Activated T-cell treated with anti-CD3 and anti-CD28 coated beads, Interleukin-2, amount 50 U/mL, for 72 hours (primary cell): ENCODE measurements at places on chromosomes 5 and 9. TPM values are rescaled to one million over a fixed set of nuclear protein-coding genes. Genes with fewer than 3 reads are reported as not detected.

The CCL21 gene
- total RNA-seq, result not detected

The ARID3C gene
- 0.16 TPM for total RNA-seq

The CDO1 gene
- 0.50 TPM for total RNA-seq

The SERF1A gene
- 14.1 TPM for total RNA-seq

The FAM153A gene
- 6.9 TPM for total RNA-seq

The SLC46A2 gene
- not detected for total RNA-seq

The TAF9 gene
- total RNA-seq, result 78.4 TPM

GRCh38 chr5:21164425-21164824 lies 1176.4 kb upstream of the CDH18 start:
- no peak overlapping the region for H3K4me3 ChIP-seq
- DNase-seq, result no peak
- H3K4me1 ChIP-seq, result no peaks in the 10 kb centered on the region
- H3K27me3 ChIP-seq, result no peaks in the 10 kb centered on the region

DNA sequence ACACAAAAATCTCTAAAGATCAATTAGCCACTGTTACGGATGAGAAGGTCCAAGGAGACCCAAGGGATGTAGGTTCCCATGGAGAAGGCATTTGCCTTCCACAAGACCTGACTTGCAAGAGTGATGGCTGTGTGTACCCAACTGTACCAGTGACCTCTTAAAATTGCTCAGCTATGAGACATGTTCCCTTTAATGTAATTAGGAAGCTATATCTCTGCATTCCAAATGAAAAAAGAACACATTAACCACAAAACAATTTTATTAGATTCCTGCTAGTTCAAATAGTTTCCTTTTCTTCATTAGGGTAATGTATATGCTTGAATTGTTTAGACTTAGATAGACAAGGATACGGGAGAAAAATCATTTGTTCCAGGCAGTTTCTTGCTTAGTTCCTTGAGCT lies 3.3 kb downstream of the OR2Y1 start:
- H3K27ac ChIP-seq, result no peak overlapping the region
- no peak for DNase-seq
- H3K4me3 ChIP-seq, result no peak overlapping the region
- H3K27me3 ChIP-seq, result peaks cover 29% of the 10 kb centered on the region
- H3K4me1 ChIP-seq, result peaks cover 5% of the 10 kb centered on the region

DNA sequence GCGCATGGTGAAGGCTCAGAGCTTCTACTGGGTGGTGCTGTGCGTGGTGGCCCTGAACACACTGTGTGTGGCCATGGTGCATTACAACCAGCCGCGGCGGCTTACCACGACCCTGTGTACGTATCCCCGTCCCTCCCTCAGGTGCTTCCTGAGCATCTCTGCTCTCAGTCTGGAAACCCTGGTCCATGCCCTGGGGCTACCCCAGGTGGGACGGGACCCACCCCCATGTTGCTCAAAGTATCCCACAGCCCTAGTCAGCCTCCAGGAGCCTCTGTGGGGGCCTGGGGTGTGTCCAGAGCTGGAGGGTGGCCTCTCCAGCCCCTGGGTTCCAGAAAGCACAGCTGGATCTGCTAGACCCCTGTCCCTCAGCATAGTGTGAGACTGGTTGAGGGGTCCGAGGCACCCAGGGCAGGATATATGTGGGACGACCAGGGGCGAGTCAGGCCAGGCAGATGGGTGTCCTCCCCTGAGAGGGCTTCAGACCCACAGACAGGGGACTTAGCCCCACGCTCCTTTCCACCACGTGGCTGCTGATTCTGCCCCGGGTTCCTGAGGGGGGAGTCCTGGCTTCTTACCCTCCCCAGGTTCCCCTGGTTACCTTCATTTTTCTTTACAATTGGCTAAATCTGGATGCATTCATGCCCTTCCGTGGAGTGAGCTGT lies 94.0 kb downstream of the CACNA1B start:
- H3K4me1 ChIP-seq, result no peaks in the 10 kb centered on the region
- H3K27ac ChIP-seq, result no peak overlapping the region
- no peak for DNase-seq
- H3K27me3 ChIP-seq, result peaks cover 6% of the 10 kb centered on the region

- no peaks in the 10 kb centered on the region for H3K36me3 ChIP-seq
- DNase-seq, result no peak
- H3K27me3 ChIP-seq, result no peaks in the 10 kb centered on the region
- H3K4me1 ChIP-seq, result no peaks in the 10 kb centered on the region
- no peak overlapping the region for H3K27ac ChIP-seq
- H3K4me3 ChIP-seq, result no peak overlapping the region
Measured at GRCh38 chr9:17742067-17742466, 163.2 kb downstream of the SH3GL2 start.

DNA sequence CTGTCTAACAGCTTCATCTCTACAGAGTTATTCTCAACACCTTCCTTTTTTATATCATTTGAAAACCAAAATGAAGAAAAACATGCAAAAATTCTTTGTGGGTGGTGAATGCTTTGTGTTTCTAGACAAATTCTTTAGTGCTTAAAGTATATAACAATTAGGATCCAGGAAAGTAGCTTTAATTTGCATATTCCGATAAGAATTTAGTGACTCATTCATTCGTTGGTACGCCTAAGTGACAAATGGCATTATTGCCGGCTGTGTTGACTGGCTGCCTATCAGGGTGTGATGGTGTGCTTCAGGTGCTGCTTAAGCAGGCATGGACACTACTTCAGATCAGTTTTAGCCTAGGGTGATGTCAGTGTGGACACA lies 35.2 kb downstream of the LMNB1 start:
- peaks cover 58% of the 10 kb centered on the region for H3K4me1 ChIP-seq
- peak; percentile 17 for DNase-seq
- peak overlapping the region; percentile 94 for H3K4me3 ChIP-seq
- peaks cover 57% of the 10 kb centered on the region for H3K36me3 ChIP-seq
- H3K27me3 ChIP-seq, result no peaks in the 10 kb centered on the region

- no peaks in the 10 kb centered on the region for H3K4me1 ChIP-seq
- no peak for DNase-seq
- H3K4me3 ChIP-seq, result no peak overlapping the region
- H3K36me3 ChIP-seq, result no peaks in the 10 kb centered on the region
- H3K27me3 ChIP-seq, result no peaks in the 10 kb centered on the region
- no peak overlapping the region for H3K27ac ChIP-seq
Measured at GRCh38 chr9:116318468-116319374, 165.1 kb downstream of the PAPPA start.

DNA sequence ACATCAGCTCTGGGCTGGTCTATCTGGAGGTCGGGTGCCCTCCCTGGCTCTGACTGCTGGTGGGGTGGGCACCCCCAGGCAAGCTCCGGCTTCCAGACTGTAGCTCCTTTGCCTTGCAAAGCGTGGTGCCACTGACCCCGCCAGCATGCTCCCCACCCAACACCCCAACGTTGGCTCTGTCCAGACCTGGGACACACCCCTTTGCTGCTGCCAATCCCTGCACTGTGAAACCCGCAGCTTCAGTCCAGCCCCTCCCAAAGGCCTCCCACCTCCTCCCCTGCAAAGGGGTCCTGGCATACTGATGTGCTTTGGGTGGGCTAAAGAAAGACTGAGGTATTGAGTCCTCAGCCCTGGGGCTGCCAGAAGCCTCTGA lies 3.9 kb downstream of the UNC5A start:
- H3K4me3 ChIP-seq, result no peak overlapping the region
- H3K36me3 ChIP-seq, result no peaks in the 10 kb centered on the region
- H3K4me1 ChIP-seq, result peaks cover 22% of the 10 kb centered on the region
- peaks cover 72% of the 10 kb centered on the region for H3K27me3 ChIP-seq
- no peak overlapping the region for H3K27ac ChIP-seq

DNA sequence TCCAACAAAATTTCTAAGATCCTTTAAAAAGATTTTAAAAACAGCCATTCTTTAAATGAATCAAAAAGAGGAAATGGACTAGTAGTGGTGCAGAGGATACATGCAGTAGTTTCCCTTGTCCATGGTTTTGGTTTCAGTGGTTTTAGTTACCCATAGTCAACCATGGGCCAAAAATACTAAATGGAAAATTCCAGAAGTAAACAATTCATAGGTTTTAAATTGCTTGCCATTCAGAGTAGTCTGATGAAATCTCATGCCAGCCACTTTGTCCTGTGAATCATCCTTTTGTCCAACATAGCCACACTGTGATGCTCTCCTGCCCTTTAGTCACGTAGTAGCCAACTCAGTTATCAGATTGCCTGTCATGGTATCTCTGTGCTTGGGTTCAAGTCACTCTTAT lies 286.1 kb downstream of the ANXA1 start:
- H3K4me3 ChIP-seq, result no peak overlapping the region
- H3K27me3 ChIP-seq, result no peaks in the 10 kb centered on the region
- H3K4me1 ChIP-seq, result no peaks in the 10 kb centered on the region
- no peaks in the 10 kb centered on the region for H3K36me3 ChIP-seq
- no peak overlapping the region for H3K27ac ChIP-seq

GRCh38 chr9:14433351-14434157 lies 119.6 kb upstream of the NFIB start:
- DNase-seq, result no peak
- peaks cover 12% of the 10 kb centered on the region for H3K27me3 ChIP-seq
- H3K27ac ChIP-seq, result no peak overlapping the region
- H3K4me1 ChIP-seq, result no peaks in the 10 kb centered on the region

DNA sequence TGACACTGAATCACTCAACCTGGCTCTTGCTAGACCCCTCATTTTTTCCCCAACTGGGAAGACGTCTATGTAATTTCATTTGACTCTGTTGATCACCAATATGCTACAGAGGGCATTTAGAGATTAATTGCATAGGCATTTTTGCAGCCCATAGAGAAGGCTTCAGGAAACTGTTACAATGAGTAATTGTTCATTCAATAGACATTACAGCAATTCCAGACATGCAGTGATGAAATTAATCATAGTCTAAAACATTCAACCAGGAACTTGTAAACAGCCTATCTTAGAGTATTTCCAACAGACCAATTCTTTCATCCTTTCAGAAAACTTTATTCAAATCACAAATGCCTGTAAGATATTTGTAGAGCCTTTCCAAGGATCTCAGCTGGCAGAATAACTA lies 122.3 kb downstream of the MARCHF11 start:
- no peak for DNase-seq
- no peak overlapping the region for H3K27ac ChIP-seq
- no peaks in the 10 kb centered on the region for H3K4me1 ChIP-seq
- H3K27me3 ChIP-seq, result no peaks in the 10 kb centered on the region

- no peak overlapping the region for H3K27ac ChIP-seq
- peaks cover 41% of the 10 kb centered on the region for H3K4me1 ChIP-seq
- H3K4me3 ChIP-seq, result no peak overlapping the region
- DNase-seq, result no peak
Measured at GRCh38 chr5:32421075-32421474, 23.5 kb downstream of the ZFR start.

DNA sequence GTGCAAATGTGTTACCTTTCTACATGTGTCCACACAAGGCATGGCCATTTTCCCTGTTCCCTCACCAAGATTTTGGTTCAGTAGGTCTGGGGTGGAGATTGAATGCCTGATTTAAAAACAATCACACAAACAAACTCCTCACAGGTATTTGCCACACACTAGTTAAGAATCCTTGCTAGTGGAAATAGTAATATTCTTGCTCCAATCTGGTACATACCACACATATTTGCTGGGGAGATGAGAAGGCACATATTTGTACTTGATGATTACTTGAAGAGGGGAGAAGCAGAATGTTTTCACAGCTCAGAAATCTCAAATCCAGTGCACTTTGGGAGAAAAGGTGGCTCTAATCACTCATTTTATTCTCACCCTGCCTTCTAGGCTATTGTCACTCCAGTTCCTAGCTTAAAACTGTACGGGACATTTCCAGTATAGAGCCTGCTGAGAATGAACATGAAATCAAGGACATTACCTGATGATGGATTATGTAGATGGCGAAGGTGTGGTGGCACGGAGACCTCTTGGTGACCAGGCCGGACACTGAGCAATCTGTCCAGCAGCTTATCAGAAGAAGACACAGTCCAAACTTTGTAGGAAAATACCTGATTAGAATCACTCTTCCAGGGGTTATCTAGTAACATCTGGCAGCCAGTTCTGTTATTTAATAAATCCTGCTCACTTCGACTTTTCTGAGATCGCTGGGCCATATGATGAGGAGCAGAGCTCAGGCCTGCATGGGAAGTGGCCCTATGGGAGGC lies 116.1 kb upstream of the IL6ST start:
- H3K4me1 ChIP-seq, result peaks cover 37% of the 10 kb centered on the region
- H3K27me3 ChIP-seq, result no peaks in the 10 kb centered on the region
- H3K36me3 ChIP-seq, result no peaks in the 10 kb centered on the region
- no peak overlapping the region for H3K27ac ChIP-seq

- no peak for DNase-seq
- no peak overlapping the region for H3K4me3 ChIP-seq
- H3K36me3 ChIP-seq, result peaks cover 3% of the 10 kb centered on the region
Measured at GRCh38 chr5:61706751-61707150, 374.7 kb downstream of the ZSWIM6 start.

- H3K4me3 ChIP-seq, result peak overlapping the region; percentile 96
- peaks cover 23% of the 10 kb centered on the region for H3K36me3 ChIP-seq
- peak overlapping the region; percentile 97 for H3K27ac ChIP-seq
- peaks cover 52% of the 10 kb centered on the region for H3K4me1 ChIP-seq
Measured at GRCh38 chr5:139294374-139295165, 1.0 kb downstream of the MATR3 start.

- H3K4me3 ChIP-seq, result no peak overlapping the region
- H3K4me1 ChIP-seq, result peaks cover 17% of the 10 kb centered on the region
- H3K27me3 ChIP-seq, result peaks cover 19% of the 10 kb centered on the region
- no peak for DNase-seq
- no peaks in the 10 kb centered on the region for H3K36me3 ChIP-seq
Measured at GRCh38 chr5:38341641-38342040, 83.3 kb downstream of the EGFLAM start.

- H3K4me1 ChIP-seq, result peaks cover 41% of the 10 kb centered on the region
- DNase-seq, result no peak
- peaks cover 2% of the 10 kb centered on the region for H3K36me3 ChIP-seq
- H3K27ac ChIP-seq, result no peak overlapping the region
- H3K4me3 ChIP-seq, result no peak overlapping the region
Measured at GRCh38 chr9:70534471-70534870, 120.0 kb upstream of the KLF9 start.

GRCh38 chr9:1100201-1100600 lies 50.0 kb downstream of the DMRT2 start:
- peaks cover 31% of the 10 kb centered on the region for H3K27me3 ChIP-seq
- DNase-seq, result no peak
- no peak overlapping the region for H3K4me3 ChIP-seq
- H3K36me3 ChIP-seq, result no peaks in the 10 kb centered on the region
- no peaks in the 10 kb centered on the region for H3K4me1 ChIP-seq

- H3K27ac ChIP-seq, result no peak overlapping the region
- H3K4me3 ChIP-seq, result no peak overlapping the region
- no peaks in the 10 kb centered on the region for H3K36me3 ChIP-seq
- H3K4me1 ChIP-seq, result peaks cover 38% of the 10 kb centered on the region
Measured at GRCh38 chr5:177405805-177406204, 3.6 kb downstream of the F12 start.

GRCh38 chr5:135027697-135028615 lies 6.1 kb downstream of the PITX1 start:
- no peak overlapping the region for H3K4me3 ChIP-seq
- peaks cover 65% of the 10 kb centered on the region for H3K27me3 ChIP-seq
- DNase-seq, result no peak
- peaks cover 24% of the 10 kb centered on the region for H3K4me1 ChIP-seq
- H3K36me3 ChIP-seq, result peaks cover 8% of the 10 kb centered on the region

DNA sequence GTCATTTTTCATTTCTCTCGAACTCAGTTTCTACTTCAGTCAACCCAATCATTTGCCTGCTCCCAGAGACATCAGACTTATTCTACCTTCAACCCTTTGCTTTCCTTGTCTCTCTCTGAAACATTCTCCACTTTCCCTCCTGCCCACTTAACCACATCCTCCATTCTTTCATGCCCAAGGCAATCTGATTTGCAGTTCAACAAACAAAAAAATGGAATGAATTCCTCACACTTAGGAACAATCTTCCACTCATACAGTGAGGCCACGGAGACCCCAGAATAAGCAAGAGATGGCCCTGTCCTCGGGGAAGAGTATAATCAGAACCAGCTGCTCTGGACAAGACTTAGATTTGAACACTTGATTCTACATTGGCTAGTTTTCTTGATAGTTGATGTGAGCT lies 180.5 kb downstream of the RFK start:
- no peak overlapping the region for H3K27ac ChIP-seq
- DNase-seq, result no peak
- no peaks in the 10 kb centered on the region for H3K36me3 ChIP-seq
